ENCODE measurements at places on chromosomes 1 and 21.

GRCh38 chr1:170789063-170789462, 125.1 kb downstream of the PRRX1 start:
- no peak for DNase-seq

DNA sequence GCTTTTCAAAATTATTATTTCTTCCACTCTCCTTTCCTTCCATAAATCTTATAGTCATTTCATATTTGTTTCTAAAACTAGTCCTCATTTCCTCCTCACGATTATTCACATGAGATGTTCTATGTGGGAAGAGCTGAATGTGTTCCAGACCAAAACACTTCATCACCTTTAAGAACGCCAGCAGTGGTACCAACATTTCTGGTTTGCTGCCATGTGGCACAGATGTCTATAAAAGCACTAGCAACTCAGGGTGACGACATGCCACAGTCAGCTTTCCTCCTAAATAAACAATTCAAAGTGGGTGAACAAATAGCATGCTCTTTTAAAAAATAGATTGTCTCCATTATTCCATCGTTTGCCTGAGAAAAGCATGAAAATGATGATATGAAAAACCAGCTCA, 1217.8 kb upstream of the ADGRL2 start:
- DNase-seq: no peak

GRCh38 chr1:241171991-241172390, 185.0 kb downstream of the RGS7 start:
- no peak for DNase-seq

DNA sequence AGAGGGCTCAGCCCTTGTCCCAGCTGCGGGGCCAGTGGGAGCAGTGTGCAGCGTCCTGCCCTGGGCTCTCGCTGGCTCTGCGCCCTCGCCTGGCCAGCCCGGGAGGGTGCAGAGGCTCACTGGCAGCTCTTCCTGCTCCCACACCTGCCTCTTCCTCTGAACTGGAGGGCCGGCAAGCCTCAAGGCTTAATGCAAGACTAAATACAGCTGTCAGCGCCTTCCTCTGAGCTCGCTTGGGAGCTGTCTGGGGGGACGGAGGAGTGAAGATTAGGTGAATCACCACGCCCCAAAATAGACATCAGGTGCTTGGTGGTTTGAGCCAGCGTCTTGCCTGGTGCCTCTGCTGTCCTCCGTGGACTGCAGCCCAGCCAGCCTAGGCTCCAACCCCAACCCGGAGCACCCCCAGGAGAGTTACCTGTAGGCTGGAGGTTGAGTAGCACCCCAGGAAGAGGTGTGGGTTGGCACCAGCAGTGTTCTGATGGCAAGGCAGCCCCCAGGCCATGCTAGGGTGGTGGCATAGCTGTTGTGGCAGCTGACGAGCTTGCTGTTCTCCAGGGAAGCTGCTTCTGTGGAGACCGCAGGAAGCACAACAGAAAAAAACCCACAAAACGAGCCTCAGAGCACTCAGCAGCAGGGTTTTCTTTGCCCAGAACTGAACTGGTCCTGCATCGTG, 36.9 kb downstream of the UMODL1 start:
- DNase-seq: peak; percentile 71

DNA sequence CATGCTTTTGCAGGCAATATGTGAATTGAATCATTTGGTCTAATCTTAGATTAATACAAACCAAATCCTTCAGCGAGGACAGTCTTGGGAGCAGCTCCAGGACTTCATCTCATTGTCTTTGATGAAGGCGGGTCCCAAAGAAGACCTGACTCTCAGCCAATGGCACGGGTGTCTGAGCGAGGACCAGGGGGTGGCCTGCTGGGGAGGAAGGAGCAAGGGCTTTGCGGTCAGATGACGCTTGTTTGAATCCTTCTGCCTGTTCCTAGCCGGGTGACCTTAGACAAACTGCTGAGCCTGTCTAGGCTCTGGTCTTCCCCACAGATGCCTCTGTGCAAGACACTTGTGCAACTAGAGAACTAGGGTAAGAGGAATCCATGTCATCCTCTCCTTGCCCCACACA, 312.1 kb upstream of the VAMP3 start:
- no peak for DNase-seq

- DNase-seq: no peak
Measured at GRCh38 chr1:209670441-209671082, 4.7 kb upstream of the G0S2 start.

DNA sequence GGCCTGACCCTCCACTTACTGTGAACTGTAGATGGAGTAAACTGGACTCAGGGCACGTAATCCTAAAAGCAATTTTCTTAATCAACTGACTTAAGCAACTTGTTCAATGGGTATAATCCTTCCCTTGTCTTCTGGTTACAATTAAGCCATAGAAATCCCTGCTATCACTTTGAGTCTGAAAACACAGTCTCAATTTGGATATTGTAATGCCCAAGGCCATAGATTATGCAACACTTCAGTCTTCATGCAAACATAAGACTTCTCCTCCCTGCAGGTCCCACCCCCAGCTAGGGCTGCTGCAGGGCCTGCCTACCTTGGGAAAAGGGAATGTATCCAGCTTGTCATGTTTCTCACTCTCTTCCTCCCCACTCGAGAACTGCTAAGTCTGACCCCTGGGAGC, 6.2 kb upstream of the SLC5A9 start:
- DNase-seq: no peak

DNA sequence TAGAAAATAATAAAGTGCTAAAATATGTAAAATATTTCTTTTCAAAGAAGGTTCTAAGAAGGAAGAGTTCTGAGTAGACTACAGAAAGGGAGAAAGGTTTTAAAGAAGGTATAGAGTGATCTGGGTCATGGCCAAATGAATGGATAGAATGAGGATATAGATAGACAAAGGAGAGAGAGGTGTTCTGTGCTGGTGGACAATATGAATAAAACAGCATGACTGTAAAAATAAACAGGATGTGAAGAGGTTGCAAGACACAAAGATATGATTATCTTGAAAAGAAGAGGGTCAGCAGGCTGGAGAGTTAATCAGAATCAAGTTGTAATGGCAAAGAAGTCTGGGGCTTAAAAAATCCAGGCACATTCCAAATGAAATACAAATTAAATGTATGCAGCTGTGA, 86.7 kb upstream of the GNG4 start:
- DNase-seq: no peak

DNA sequence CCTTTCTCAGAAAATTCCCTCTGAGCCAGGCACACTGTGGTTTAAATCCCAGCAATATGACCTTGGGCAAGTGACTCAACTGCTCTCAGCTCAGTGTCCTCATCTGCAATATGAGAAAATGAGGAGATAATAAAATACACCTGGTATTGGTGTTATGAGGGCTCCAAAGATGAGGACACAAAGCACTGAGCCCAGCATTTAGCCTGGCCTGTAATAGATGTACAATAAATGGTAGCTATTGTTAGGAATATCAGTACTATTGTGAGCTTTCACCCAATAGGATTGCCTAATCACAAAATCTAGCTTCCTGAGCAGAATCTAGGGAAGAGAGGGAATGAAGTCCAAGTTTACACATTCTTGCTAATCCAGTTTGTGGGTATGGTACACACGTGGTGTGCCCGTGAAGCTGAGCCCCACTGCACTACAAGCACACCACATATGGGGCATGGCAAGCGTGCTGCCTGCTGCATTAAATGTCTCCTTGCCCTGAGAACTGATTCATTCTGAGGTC, 24.3 kb upstream of the SLC30A1 start:
- DNase-seq: no peak

DNA sequence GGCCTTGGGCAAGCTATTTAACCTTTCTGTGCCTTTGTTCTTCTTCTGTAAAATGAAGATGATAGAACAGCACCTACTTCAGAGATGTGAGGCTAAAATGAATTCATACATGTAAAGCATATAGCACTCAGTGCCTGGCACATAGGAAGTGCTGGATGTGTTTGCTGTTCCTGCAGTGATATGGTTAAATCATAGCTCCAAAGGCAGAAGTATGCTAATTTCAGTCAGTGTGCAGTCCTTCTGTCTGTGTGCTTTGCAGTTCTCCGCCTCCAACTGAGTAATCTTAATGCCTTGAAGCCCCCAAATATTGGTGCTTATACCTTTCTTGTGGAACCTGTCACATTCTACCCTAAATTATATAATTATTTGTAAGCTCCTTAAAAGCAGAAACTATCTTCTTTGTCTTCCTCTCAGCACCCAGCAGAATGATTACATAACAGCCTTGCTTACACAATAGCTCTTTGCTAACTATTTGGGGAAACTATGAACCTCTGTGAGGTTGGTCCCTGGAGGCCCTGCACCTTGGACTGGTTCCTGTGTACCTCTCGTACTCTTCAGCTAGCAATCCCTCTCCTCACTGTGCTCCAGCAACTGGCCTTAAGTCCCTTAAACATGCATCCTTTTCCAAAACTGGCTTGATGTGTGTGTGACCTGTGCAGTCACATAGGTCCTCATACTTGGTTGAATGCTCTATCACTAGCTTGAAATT, 57.0 kb upstream of the CACYBP start:
- DNase-seq: no peak

DNA sequence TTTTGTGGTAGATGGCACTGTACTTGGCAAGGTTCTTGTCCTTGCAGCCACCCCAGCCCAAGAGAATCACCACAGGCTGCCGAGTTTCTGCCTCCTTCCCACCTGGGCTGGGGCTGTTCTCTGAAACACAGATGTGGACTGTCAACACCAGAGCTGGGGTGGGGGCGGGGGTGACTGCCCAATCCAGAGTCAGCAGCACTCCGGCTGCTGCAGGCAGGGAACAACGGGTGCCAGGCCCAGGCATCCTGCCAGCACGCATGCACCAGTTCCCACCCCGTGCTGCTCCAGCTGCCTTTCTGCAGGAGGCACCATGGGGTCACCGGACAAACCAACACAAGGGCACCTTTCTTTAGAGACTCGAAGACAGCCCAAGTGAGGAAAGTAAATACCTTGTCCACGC, 14.1 kb downstream of the TMEM53 start:
- no peak for DNase-seq

DNA sequence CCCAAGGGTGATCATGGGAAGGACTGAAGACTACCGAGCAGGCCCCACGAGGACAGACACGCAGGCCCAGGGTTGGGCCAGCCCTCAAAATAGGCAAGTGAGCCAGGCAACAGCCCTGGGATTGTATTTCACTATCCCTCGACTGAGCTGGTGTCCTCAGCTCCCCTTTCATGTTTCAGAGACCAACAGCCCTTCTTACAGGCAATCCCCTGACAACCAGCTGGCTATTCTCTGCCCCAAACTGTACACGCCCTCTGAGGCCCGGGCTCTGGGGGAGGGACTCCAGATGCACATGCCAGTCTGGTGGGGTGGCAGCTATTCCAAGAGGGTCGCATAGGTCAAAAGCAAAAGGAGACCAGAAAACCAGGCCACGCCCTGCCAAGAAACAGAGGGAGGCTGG, 243.0 kb downstream of the TOMM20 start:
- DNase-seq: no peak

DNA sequence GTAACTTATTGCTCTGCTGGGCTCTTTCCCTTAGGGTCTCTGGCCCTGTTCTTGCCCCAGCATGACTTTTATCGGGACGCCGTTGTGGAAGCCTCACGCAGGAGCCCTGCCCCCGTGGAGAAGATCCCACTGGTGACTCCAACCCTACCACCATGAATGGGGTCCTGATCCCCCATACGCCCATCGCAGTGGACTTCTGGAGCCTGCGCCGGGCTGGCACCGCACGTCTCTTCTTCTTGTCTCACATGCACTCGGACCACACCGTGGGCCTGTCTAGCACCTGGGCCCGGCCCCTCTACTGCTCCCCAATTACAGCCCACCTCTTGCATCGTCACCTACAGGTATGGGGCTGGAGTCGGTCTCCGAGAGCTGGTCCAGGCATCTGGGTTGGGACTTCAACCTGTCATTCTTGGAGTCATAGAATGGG, 322 bp downstream of the DCLRE1B start:
- peak; percentile 27 for DNase-seq

GRCh38 chr1:109821221-109821669, 57.5 kb upstream of the EPS8L3 start:
- no peak for DNase-seq

DNA sequence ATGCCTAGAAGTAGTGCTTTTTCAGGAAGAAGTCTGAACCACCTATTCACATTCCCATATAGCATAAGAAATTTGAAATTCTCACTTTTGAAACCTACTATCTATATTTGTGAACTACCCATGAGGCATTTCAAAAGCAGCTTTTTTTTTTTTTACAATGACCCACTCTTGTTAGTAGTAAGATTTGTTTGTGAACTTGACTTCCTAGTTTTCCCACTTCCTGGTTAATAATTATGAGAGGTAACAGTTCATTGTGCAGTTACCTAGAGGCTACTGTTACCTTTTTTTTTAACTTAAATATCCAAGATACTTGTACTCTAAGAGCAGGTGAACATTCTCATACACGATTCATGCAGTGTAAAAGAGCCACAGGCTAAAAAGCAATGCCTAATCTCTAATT, 371.7 kb upstream of the ADGRL2 start:
- no peak for DNase-seq

DNA sequence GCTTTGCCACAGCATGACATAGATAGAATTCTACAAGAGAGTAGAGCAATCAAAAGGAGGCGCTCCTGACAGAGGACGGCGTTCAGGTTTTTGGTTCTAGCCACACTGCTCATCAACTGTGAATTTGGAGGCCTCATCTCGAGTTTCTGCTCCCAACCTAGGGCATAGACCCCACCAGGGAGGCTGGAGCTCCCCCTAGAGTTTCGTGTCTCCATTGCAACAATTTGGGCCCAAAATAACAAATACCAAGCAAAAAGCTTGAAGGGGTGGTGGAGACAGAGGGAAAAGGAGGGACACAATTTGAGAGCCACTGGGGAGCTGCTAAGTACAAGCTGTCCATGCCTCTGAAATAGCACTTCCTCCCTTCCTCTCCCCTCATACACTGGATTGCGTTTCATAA, 297.0 kb downstream of the GPATCH2 start:
- no peak for DNase-seq

DNA sequence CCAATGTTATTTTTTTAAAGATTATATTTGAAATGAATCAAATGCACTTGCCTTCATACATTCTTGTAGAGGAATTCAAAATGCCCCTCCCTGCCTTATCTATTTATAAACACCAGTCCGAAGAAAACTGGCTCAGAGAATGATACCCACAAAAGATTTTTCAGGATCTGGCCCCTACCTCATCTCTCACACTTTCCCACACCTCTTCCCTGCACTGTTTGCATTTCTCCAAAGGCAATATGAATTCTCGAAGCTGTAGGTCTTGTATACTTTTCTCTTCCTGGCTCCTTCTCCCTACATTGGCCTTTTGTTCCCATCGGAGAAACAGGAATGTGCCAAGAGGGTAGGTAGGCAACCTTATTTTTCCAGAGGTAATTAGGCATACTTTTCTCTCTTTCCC, 12.0 kb upstream of the CCDC190 start:
- no peak for DNase-seq

DNA sequence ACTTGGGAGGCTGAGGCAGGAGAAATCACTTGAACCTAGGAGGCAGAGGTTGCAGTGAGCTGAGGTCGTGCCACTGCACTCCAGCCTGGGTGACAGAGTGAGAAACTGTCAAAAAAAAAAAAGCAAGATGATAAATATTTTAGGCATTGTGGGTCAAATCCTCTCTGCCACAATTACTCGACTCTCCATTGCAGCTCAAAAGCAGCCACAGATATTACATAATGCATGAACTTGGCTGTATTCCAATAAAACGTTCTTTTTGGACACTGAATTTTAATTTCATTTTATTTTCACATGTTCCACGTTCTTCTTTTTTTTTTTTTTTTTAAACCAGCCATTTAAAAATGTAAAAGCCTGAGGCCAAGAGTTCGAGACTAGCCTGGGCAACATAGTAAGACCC, 69.4 kb downstream of the TCP10L start:
- no peak for DNase-seq
